ENCODE measurements at places on chromosomes 4 and X.

DNA sequence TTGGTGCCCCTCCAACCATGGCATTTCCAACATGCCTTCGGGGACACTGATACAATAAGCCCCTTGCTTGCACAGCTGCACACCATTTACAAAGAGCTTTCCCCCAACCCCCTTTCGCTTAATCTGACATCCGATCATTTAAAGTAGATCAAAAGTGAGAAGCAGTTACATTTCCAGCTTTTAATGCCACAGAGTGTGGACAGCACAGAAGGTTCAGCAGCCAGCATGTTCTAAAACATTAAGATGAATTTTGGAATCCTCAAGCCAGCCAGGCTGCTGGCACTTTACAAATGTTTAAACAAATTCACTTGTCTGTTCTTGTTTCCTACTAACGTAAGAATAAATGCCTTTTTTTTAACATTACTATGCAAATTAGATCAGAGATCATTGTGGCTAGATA lies 284.4 kb upstream of the LDB2 start:
- no peak for DNase-seq

- peak; percentile 7 for DNase-seq
These were observed 2.9 kb downstream of the HPGDS start for GRCh38 chr4:94339779-94340178.

- no peak for DNase-seq
These were observed 65.7 kb upstream of the SLITRK2 start for GRCh38 chrX:145751943-145752342.

- DNase-seq, result no peak
These were observed 1254.8 kb upstream of the ADGRL3 start for GRCh38 chr4:59945277-59945676.

- DNase-seq, result no peak
These were observed 119.8 kb downstream of the AMELX start for GRCh38 chrX:11412715-11413623.

- DNase-seq, result no peak
These were observed 129.7 kb upstream of the EDNRA start for GRCh38 chr4:147351083-147351787.

DNA sequence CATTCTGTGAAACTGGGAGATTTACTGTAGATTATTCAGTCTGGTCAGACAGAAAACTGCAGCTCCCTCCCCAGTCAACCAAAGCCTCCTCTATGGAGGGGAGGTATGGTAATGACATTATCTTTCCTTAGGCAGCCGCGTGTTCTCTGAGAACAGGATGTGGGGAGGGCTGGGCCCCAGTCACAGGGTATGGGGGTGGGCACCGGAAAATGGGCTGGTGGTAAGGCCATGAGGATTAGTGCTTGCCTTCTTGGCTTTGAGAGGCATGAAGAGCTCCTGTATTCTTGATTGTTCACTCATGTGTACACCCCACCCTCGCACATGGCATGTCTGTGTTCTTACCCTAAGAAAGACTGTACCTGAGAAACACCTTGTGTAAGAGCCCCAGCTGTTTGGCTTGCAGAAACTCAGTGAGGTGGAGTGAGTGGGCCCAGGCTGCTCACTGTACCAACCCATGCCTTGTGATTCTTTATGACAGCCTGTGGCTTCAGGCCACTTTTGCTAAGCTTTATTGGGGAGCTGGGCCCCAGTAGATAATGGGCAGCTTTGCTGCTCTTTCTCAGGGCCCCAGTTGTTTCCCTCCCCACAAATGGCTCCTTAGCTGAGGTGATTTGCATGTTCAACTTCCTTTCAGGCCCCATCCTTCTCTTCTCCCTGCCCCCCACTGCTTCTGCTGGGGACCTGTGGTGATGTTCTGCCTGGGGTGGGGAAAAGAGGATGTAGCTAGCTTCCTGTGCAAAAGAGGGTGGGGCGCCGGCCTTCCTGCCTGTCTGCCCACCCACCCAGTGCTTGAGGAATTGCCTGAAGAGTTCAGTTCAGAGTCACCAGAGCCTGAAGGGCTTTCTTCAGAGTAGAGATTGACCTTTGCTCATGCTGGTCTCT lies 30.7 kb downstream of the MSN start:
- peak; percentile 87 for DNase-seq

GRCh38 chr4:5385741-5386311 lies 322.5 kb downstream of the EVC2 start:
- DNase-seq, result no peak

GRCh38 chr4:75662626-75663025 lies 10.6 kb downstream of the G3BP2 start:
- no peak for DNase-seq

DNA sequence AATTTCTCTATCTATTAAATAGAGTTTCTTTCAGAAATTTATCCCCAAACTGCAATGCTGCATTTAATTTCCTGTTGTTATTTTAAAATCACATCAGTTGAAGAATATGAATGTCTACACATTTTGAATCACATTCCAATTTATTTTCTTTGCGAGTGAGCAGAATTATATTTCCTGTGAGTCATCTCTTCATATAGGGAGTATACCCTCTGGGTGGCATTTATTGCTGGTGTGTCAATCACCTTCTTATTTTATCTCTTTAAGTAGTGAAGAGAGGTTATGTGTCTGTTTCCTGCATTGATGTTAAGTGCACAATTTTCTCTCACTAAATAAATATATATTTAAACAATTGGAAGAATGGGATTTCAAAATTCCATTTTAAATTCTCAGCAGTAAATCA lies 511.0 kb upstream of the ATOH1 start:
- DNase-seq, result no peak

GRCh38 chr4:153655928-153656327 lies 28.2 kb upstream of the TLR2 start:
- no peak for DNase-seq

- DNase-seq, result peak; percentile 4
These were observed 60.6 kb downstream of the RPS6KA3 start for GRCh38 chrX:20205927-20206708.

- DNase-seq, result no peak
These were observed 10.8 kb downstream of the ADRA2C start for GRCh38 chr4:3777033-3777390.

GRCh38 chrX:4588056-4588455 lies 874.6 kb upstream of the PRKX start:
- no peak for DNase-seq

DNA sequence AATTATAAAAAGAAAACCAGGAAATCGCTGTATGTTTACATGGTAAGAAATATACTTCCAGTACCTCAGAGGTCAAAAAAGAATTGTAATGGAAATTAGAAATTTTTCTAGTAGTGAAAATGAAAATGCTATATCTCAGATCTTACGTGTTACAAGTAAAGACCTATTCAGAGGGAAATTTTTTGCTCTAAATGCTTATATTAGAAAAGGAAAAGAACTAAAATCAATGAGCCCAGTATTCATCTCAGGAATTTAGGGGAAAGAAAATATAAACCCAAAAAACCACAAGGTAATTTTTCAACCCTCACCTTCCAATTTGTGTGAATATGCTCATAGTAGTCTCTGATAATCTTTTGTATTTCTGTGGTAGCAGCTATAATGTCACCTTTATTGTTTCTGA lies 145.6 kb downstream of the RAP1GDS1 start:
- no peak for DNase-seq
